ENCODE measurements at places on chromosomes 6 and 20.

DNA sequence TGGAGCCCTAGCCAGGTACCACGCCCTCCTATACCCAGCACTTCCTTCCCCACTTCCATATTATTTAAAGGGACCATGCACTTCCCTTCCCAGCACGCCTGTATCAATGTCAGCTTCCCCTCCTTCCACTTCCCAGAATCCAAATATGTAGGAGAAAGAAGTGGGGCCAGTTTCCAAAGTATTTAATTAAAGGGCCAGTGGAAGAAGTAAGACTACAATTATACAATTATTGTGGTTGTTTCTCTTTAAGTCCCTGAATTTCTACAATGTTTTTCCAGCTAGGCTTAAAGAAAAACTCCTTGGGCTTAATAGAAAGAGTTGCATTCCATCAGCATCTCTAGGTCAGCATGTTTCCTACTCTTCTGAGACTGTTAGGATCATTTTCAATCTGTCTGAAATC lies 515.8 kb downstream of the PREX1 start:
- no peak for DNase-seq

DNA sequence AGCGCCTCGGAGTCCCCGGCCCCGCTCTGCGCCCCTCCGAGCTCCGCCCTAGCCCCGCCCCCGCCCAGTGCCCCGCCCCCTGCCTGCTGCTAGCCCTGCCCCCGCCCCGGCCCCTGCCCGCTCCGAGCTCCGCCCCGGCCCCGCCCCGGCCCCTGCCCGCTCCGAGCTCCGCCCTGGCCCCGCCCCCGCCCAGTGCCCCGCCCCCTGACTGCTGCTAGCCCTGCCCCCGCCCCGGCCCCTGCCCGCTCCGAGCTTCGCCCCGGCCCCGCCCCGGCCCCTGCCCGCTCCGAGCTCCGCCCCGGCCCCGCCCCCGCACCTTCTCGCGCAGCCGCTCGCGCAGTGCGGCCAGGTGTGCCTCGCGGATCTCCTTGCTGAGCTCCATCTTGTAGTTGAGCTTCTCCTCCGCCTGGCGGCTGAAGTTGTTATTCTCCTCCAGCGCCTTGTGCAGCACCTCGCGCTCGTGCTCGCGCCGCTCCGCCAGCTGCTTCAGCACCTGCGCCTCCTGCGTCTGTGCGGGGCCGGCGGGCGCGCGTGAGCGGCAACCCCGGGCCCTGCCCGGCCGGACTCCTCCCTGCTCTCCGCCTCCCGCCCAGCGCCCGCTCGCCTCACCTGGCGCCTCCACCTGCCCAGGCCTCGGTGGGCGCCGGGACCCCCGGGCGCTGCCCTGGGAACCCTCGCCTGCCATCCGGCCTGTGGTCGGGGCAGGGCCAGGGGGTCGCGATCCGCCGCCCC lies 11.3 kb downstream of the STMN3 start:
- DNase-seq = peak; percentile 94

DNA sequence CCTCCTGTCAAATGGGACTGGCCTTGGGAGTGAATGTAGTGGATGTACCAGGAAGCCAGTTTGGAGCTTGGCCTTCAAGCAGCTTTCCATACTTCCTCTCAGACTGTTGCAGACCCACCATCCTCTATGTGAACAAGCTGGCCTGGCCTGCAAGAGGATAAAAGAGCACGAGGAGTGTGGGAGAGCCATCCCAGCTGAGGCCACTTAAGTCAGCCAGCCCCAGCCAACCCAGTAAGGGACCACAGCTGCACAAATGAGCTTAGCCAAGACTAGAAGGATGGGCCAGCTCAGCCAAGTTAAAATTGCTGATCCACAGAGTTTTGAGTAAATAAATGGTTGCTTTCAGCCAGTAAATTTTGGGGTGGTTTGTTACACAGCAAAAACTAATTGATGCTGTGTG lies 156.9 kb upstream of the SOX4 start:
- DNase-seq = no peak

DNA sequence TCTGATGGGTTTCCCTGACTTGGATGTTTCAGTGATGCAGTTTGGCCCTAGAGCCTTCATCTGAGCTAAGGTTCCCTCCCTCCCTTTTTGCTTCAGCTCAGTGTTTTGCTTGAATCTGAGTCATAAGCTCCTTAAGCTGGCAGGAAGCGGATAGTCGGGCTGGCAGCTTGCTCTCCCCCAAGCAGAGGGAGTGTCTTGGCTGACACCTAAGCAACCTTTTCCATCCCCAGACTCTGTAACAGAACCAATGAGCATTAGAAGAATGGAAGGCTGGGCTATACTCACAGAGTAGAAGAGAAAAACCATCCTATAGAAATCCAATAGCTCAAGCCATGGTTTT lies 98.3 kb downstream of the HAO1 start:
- DNase-seq = no peak

DNA sequence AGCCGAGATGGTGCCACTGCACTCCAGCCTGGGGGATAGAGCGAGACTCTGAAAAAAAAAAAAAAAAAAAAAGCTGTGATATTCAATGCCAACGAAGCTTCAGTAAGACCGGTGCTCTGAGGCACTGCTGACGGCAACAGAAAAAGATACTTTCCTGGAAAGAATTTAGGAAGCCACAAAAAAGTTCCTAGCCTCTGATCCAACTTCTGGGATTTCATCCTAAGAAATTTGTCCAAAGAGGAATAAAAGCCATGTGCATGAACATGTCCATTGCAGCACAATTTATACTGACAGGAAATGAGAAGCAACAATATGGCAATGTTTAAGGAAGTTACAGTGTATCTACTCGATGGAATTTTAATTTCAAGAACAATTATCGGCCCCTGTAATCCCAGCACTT lies 24.5 kb upstream of the CARMIL1 start:
- no peak for DNase-seq

GRCh38 chr6:147207837-147208754 lies 3.9 kb downstream of the STXBP5 start:
- no peak for DNase-seq

DNA sequence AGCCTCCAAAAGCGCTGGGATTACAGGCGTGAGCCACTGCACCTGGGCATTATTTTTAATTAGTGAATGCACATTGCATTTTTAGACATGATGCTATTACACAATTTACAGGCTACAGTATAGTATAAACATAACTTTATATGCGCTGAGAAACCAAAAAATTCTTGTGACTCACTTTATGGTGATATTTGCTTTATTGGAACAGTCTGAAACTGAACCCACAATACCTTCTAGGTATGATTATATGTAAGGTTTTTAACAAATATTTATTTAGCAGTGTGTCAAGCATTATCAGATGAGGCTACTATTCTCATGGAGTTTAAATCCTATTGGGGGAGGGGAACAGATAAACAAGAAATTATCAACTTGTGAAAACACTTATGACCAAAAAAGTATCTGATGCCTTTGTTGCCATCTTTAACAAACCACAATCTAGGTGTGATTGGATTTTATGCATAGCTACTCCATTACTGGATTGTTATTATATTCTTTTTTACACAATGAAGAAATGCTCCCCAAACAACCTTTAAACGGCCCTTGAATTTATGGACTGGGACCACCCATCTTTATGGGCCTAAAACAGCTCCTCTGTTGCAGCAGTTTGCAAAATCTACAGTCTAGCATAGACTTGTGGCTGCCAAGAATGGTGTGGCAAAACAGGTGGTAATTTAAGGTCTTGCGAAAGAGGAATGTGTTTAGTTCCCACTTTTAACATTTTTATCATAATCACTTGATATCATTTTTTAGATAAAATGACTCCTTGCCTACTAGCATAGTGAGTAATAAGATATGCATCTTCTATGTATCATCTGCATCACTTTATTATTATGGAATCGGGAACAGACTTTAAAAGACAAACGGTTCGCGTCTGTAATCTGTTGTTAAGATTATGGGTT lies 159.2 kb upstream of the C6orf118 start:
- no peak for DNase-seq
